ENCODE measurements at places on chromosomes 11 and 22. TPM values are rescaled to one million over a fixed set of nuclear protein-coding genes. Genes with fewer than 3 reads are reported as not detected.
A peak's percentile ranks its signal among the peaks of the same experiment; 100 is the strongest.

Gene OR2AG1
- total RNA-seq: not detected

Gene TSGA10IP
- total RNA-seq: not detected

GRCh38 chr11:74011360-74012073 lies 2.6 kb upstream of the UCP3 start:
- no peaks in the 10 kb centered on the region for H3K27me3 ChIP-seq
- no peak overlapping the region for H3K4me3 ChIP-seq
- no peaks in the 10 kb centered on the region for H3K36me3 ChIP-seq
- no peak overlapping the region for H3K27ac ChIP-seq
- DNase-seq: no peak

DNA sequence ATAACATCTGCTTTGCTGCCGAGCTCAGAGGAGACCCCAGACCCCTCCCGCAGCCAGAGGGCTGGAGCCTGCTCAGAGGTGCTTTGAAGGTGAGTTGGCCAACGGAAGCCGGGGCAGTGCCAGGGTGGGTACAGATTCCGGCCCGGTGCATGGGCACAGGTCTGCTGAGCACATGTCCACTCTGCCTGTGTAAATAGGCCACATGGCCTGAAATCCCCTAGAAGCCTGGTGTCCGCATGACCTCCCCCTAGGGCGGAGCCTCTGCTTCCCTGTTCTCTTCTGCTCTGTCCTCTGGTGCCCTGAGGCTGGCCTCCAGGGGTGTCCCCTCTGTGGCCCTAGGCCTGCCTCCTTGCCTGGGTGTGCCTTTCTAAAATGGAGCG lies 19.6 kb upstream of the TXNRD2 start:
- no peaks in the 10 kb centered on the region for H3K36me3 ChIP-seq
- H3K27me3 ChIP-seq: no peaks in the 10 kb centered on the region
- peak overlapping the region; percentile 72 for H3K27ac ChIP-seq
- H3K4me3 ChIP-seq: no peak overlapping the region
- DNase-seq: no peak

- peaks cover 3% of the 10 kb centered on the region for H3K27me3 ChIP-seq
- DNase-seq: no peak
- no peaks in the 10 kb centered on the region for H3K36me3 ChIP-seq
- no peaks in the 10 kb centered on the region for H3K4me1 ChIP-seq
- H3K27ac ChIP-seq: no peak overlapping the region
These were observed 566.9 kb upstream of the ANO5 start for GRCh38 chr11:21625982-21626381.
